Effector memory CD8-positive, alpha-beta T cell (primary cell): ENCODE measurements at places on chromosomes 13 and 19.

DNA sequence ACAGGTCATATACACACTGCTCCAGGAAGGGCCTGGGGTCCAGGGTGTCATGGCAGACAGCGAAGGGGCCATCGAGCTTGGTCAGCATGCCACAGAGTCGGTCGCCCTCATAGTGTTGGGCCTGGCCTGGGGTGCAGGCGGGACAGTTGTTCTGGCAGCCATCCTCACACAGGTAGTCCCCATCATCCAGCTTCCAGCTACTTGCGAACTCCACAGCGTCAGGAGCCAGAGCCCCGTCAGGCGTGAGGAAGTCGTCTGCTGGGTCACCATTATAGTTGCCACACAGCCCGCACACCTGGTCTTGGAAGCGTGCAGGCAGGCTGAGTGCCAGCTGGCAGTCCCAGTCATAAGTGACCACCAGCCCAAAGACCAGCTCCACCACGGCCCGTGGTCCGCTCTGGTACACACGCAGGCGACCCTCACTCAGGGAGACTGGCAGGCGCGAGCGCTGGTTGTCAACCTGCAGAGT is 16.2 kb downstream of the FCGBP start:
- no peak for DNase-seq

- peak; percentile 83 for DNase-seq
Observed at GRCh38 chr19:8342684-8343482, at the start of gene KANK3. Gene KANK3 (minus strand): TSS chr19:8343262. CDS start chr19:8337828, 5,434 bp downstream.

GRCh38 chr13:32234914-32235313 is 80.2 kb downstream of the ZAR1L start:
- no peak for DNase-seq

DNA sequence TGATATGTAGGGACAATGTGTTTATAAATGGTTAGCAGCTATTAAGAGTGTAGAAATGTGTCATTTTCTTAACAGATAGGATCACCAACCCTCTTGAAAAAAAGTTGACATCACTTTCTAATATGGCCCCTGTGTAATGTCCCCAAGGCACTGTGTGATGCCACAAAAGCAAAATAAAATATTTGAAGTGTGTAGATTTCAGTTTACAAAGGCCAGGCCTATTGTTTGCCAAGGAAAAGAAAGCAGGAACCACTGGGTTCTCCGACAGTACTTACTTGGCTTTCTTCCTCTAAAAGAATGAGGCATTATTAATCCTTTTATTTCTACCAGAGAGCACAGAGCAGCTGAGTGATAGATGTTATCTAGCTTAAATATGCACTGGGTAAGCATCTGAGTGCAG is 10.5 kb upstream of the GJA3 start:
- no peak for DNase-seq

GRCh38 chr13:114032126-114032799 is 58.4 kb upstream of the C13orf46 start:
- no peak for DNase-seq

- no peak for DNase-seq
Observed at GRCh38 chr19:5054551-5055456, 85.9 kb downstream of the KDM4B start.

- DNase-seq, result no peak
Observed at GRCh38 chr13:36770741-36771140, 48.3 kb upstream of the RFXAP start.

GRCh38 chr13:99929866-99930265 is 41.7 kb downstream of the ZIC5 start:
- DNase-seq, result no peak

DNA sequence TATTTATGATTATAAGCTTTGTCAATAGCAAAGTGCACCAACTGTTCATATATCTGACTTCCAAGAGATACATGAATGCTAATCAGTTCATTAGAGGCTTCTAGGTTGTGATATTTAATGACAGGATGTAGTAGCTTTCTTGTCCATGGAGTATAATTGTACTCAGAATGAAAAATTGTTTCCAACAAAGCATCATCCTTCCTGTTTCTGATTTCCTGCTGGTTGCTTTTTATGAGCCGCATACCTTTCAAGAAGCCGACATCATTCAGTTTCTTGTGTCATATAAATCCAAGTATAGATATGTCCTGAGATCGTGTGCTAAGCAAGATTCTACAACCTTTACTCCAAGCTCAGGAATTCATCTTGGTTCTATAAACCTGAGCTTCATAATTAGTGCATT is 326.6 kb downstream of the DIAPH3 start:
- no peak for DNase-seq

GRCh38 chr13:31242367-31242766 is 42.6 kb downstream of the B3GLCT start:
- DNase-seq, result no peak

DNA sequence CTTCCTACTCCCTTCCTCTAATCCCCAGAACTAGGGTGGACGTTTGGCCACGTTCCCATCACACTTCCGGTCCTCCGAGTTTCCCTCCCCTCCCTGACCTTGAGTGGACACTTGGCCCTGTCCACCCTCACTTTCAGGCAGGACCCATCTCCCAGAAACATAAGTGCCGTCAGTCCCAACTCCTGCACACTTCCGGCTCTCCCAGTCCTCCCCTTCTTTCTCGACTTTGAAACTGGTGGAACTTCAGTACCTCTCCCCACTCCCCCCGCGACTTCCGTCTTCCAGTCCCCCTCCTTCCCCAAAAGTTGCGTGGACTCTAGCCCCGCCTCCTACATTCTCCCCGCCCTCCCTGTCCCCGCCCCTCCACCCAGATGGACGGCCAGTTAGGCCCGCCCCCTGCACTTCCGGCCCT is 278 bp upstream of the ZNF274 start:
- DNase-seq, result no peak

DNA sequence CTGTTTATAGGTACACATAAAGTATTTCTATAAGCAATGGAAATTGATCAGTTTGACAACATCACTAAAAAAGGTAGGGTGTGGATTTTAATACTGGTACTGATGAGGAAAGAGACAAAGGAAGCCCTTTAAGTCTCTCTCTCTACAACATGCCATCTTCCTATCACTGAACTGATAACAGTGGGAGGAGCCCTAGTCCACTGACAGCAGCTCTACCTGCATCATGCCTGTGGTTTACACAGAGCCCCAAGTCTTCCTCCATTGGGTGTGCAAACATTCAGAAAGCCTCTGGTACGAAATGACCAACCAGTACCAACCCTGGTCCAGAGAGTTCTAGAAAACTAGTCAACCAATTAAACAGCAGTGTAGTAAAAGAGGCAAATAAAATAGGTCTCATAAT is 53.4 kb downstream of the KLF12 start:
- DNase-seq, result no peak

- DNase-seq, result no peak
Observed at GRCh38 chr13:33879118-33879517, 61.2 kb downstream of the RFC3 start.

DNA sequence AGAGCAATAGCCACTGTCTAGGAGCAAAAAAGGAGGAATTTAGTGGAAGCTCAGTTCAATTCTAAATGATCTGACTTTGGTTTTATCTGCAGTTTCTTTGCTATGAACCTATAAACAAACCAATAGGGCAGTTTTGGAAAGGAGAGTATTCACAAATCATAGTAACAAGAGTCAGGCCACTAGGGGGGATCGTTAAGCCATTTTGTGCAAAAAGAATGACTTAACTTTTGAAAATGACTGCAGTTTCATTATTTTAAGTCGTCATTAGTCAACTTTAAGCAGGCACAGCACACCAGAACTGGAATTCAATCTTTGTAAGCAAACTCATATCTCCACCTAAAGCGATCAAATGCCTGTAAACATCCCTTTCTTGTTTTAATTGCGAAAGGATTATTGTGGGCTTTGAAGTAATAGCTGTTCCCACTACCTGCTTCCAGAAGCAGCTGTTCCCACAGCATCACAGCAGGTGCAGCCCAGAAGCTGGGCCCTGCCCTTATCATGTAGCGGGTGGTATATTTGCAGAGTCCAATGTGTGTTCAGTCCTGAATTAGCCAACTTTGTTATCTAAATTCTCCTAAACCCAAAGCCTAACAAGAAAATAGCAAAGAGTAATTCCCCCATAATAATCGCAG is 51.5 kb downstream of the SOX21 start:
- DNase-seq, result no peak

DNA sequence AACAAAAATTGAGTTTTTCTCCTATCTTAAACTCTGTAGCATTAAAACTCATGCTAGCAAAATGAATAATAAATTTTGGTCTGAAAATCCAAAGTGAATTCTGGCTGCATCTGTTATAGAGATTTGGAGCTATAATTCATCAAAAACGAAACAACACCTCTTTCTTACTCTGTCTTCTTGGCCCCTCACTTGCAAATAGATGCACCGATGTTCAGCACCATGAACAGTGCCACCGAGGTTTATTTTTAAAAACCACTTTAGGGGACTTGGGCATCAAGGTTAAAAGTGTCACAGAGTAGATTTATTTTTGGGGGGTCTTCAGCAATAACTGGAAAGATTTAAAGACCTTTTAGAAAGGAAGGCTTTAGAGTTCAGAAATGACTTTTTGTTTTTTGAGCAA is 26.1 kb upstream of the EID2 start:
- no peak for DNase-seq

GRCh38 chr13:77515785-77516184 is 19.7 kb upstream of the SCEL start:
- no peak for DNase-seq

GRCh38 chr19:54160182-54160811 is 776 bp upstream of the LENG1 start:
- no peak for DNase-seq

DNA sequence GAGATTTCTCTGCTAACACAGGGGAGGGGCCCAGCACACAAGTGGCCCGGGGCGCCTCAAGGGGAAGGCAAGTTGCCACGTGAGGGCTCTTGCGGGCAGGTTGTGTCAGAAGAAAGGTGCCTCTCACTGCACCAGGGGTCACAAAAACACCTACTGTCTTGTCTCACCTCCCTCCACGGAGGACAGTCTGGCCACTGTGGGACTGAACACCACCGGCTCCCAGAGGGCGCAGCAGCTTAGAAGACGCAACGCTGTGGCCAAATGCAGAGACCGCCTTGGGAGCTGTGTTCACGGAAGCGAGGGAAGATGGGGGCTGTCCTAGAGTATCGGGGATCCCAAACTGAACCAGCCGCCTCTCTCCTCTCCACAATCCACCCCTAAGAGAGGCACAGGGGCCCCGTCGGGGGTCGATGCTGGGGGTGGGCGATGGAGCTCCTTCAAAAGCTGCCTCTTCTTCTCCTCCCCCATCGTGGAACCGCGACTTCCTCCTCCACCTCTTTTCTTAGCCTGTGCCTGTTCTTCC is 177.5 kb downstream of the FOXO1 start:
- DNase-seq, result no peak

DNA sequence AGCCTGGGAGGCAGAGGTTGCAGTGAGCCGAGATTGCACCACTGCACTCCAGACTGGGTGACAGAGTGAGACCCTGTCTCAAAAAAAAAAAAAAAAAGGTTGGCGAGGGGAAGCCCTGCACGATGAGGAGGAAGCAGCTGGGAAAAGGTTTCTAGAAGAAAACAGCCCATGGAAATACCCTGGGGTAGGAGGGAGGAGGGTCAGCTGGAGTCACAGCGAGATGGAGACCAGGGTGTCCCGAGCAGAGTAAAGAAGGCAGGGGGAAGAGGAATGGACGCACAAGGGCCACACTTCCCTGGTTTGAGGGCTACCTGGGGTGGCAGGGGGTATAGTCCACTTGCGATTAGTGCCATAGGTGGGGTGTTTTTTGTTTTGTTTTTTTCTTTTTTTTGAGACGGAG is 6.4 kb downstream of the KANK3 start:
- no peak for DNase-seq

- peak; percentile 40 for DNase-seq
Observed at GRCh38 chr19:19452243-19453124, 47.0 kb downstream of the GATAD2A start.

- no peak for DNase-seq
Observed at GRCh38 chr13:106331116-106331515, 204.3 kb downstream of the EFNB2 start.

GRCh38 chr13:37448153-37448552 is 150.4 kb downstream of the POSTN start:
- no peak for DNase-seq

- DNase-seq, result no peak
Observed at GRCh38 chr13:99995589-99996380, 14.2 kb downstream of the ZIC2 start.
